Head of caudate nucleus (tissue), 42 donors: ENCODE measurements at places on chromosomes 11 and 22.

- no peak for DNase-seq
These were observed 97.1 kb upstream of the CARD18 start for GRCh38 chr11:105236664-105237063.

DNA sequence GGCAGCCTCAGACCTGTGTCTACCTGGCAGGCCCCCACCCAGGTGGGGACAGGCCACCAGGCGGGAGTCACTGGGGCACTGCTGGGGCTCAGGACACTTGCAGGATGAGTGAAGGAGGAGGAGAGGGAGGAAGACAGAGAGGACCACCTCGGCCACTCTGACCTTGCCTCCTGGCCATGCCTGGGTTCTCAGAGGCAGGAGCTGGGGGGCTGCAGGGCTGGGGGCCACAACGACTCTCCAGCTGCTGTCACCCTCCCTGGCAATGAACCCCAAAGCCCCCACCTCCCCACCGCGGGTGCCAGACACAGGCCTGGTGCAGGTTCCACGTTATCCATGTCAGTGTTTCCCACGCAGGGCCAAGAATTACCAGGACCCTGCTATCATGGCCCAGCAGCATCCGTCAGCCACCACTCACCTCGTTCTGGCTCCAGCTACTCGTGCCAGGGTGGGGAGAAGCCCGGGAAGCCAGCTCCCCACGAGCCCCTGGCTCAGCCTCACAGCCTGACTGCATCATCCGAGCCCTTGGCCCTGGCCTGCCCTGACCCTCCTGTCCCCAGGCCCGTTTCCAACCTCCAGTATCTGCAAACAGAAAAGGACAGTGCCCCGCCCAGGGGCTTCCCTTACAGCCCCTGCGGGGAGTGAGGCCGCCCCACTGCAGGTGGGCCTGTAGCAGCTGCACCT is 62.4 kb downstream of the BRD1 start:
- no peak for DNase-seq

- DNase-seq, result no peak
These were observed 96.5 kb downstream of the LUZP2 start for GRCh38 chr11:24593332-24593731.

DNA sequence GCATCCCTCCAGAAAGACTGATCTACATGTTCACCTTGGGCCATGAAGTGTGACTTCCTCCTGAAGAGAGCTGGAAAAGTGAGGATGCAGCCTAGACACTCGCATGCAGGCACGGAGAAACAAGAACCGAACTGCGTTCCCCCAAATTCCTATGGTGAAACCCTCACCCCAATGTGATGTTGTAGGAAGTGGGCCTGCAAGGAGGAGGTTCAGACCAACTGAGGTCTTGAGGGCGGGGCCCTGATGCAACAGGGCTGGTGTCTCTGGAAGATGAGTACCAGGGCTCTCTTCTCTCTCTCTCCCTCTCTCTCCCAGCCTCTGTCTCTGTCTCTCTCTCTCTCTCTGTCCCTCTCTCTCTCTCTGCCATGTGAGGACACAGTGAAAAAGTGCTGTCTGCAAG is 501.1 kb downstream of the BRD1 start:
- DNase-seq, result no peak

DNA sequence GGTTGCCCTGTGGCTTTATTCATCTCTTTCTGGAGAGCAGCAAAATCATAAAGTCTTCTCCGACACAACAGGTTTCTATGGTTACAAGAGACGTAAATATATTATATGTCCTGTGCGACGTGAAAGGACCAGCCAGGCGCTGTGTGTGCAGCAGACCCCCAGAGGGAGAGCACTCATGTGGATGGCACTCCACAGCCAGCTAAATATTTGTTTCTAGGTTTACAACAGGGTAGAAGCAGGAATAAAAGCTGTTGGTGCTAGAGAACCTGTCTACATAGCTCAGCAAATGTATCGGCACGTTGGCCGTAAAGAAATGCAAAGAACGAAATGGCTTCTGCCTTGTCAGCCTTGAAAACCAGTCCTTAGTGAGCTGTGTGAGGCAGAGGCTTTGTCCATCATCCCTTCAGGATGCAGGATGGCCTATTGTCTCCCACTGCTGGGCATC is 133.8 kb upstream of the PITPNB start:
- no peak for DNase-seq

DNA sequence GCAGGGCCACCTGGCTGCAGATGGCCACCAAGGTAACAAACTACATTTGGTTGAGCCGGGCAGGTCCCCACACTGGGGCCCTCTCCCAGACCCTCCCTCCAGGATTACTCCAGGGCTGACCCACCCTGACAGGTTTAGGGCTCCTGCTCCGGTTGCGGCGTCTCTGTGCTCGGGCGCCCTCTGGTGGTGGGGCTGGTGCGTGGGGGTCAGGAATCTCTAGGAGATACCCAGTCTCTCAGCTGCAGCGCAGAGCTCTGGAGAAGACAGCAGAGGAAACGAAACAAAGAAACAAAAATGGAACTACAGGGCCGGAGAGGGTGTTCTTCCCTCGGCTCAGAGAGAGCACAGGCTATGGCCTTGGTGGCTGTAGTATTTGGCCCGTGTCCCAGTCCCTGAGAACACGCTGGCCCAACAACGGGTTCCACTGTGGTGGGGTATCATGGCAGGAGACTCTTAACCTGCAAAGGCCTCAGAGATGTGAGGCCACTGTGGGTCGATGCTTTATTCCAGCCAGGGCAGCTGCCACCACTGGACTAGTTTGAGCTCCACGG is 2.4 kb downstream of the C11orf96 start:
- peak; percentile 50 for DNase-seq

GRCh38 chr11:41458641-41459040 is 811 bp downstream of the LRRC4C start:
- DNase-seq, result no peak

DNA sequence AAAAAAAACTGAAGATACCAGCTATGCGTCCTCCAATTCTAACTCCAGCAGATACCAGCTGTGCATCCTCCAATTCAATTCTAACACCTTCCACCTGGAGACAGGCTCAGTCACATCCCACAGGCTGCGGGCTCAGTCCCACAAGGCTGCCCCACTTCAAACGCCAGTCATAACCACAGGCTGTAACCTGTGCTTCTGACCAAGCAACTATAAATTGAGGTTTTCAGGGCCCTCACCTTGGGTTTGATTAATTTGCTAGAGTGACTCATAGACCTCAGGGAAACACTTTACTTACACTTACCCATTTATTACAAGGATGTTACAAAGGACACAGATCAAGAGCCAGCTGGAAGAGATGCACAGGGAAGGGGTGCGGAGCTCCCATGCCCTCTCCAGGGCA is 32.4 kb upstream of the MSANTD2 start:
- no peak for DNase-seq

- DNase-seq, result no peak
These were observed 56.7 kb downstream of the APIP start for GRCh38 chr11:34859496-34859895.

DNA sequence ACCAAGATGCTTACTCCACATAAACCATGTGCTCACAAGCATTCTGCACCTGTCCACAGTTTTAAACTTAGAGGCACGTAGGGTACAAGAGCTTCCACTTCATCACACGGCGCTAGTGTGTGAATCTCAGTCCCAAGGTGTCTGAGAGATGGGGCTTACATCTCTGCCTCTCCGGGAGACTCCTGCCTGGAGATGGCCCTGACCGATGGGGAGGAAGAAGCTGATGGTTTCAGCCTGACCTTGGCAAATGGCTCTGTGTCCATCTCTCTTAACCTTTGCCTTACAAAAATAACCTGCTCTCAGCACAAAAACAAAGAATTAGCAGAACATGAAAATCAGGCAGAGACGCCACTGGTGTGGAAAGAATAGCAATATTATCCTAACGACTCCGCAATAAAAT is 559.3 kb upstream of the B3GAT1 start:
- DNase-seq, result no peak

DNA sequence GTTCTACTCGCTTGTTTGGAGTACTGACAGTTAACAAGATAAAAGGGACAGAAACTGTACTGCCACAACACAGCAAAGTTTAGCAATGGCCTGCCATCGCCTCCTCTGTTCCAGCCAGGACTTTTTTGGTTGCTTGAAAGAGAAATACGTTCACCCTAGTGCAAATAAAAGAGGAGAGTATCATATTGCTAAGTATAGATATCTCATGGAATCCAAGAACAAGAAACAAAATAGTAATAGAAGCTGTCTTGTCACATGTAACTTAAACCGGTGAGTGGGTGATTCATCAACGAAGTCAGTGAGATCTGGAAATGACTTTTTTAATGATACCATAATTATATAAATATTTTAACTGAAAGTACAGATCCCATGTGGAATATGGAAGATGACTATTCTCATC is 35.4 kb downstream of the SLC1A2 start:
- no peak for DNase-seq

DNA sequence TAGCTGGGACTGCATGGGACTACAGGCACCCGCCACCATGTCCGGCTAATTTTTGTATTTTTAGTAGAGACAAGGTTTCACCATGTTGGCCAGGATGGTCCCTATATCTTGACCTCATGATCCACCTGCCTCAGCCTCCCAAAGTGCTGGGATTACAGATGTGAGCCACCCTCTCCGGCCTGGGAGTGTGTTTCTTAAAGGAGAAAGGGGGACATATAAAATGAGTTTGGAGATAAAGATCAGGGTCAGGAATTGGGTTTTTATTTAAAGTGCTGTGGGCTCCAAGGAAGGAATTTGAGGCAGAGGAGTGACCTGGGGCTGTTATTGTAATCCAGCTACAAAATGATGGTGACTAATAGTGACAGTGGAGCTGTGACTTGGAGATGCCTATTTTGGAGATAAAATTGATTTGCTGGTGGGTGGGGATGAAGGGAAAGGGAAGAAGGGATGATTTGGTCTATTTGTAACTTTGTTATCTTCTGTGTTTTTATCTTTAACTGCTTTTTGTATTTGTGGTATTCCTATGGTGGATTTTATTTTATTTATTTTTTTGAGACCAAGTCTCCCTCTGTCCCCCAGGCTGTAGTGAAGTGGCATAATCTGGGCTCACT is 5.0 kb downstream of the CRKL start:
- DNase-seq, result no peak

DNA sequence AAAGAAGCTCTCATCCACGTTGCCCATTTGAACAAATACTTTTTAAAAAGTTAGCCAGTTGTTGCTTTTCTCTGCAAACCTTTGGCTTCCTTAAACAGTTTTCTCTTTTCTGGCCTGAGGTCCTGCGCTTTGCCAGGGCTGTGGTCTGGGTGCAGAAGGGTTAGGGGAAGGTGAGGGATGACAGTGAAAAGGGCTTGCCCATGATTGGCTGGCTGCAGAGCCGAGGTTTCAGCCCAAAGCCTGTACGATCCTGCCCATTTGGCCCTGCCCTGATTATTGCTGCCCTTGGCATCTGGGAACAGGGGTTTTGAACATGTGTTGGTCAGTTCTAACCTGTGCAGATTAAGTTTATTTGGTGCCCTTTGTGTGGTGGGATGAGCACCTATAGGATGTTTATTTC is 1.5 kb downstream of the INCENP start:
- DNase-seq, result no peak

- DNase-seq, result no peak
These were observed 12.4 kb downstream of the CRYBA4 start for GRCh38 chr22:26634189-26634588.

- peak; percentile 89 for DNase-seq
These were observed 16.0 kb upstream of the PHLDA2 start for GRCh38 chr11:2945031-2945756.

GRCh38 chr11:10986006-10986405 is 128.2 kb upstream of the ZBED5 start:
- no peak for DNase-seq

- no peak for DNase-seq
These were observed 8.8 kb upstream of the UBASH3B start for GRCh38 chr11:122646549-122647340.

DNA sequence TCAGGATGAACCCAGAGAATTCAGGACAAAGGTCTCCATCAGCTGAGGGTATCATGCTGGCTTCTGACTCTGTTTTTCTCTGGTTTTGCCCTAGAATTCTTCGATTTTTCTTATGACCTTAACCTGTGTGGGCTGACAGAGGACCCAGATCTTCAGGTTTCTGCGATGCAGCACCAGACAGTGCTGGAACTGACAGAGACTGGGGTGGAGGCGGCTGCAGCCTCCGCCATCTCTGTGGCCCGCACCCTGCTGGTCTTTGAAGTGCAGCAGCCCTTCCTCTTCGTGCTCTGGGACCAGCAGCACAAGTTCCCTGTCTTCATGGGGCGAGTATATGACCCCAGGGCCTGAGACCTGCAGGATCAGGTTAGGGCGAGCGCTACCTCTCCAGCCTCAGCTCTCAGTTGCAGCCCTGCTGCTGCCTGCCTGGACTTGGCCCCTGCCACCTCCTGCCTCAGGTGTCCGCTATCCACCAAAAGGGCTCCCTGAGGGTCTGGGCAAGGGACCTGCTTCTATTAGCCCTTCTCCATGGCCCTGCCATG is 16.8 kb downstream of the SERPING1 start:
- DNase-seq, result no peak

DNA sequence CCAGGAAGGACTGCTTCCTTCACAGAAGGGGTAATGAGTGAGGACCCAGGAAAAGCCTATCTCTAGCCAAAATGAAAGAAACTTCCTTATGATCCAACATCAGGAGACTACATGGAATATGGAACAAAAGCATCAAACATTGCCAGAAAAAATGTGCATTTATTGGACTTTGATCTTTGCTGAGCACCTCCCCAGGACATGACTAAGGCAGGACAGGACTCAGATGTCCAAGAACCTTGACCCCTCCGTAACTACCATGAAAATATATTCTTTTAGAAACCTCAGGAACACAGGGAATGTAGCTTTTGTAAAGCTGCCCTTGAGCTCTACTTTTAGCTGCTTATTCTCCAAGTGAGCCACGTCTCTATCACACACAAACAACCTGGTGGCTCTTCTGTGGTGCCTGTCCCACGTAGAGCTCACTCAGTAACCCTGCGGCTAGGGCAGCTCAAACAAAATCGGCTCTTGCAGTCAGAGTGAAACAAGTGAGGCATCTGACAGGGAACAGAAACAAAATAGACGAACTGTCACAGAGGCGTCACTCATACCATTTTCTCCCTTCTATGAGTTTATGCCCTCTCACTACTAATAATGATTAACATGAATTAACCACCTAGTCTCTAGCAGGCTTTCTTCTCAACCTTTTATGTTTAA is 471.5 kb upstream of the API5 start:
- no peak for DNase-seq

DNA sequence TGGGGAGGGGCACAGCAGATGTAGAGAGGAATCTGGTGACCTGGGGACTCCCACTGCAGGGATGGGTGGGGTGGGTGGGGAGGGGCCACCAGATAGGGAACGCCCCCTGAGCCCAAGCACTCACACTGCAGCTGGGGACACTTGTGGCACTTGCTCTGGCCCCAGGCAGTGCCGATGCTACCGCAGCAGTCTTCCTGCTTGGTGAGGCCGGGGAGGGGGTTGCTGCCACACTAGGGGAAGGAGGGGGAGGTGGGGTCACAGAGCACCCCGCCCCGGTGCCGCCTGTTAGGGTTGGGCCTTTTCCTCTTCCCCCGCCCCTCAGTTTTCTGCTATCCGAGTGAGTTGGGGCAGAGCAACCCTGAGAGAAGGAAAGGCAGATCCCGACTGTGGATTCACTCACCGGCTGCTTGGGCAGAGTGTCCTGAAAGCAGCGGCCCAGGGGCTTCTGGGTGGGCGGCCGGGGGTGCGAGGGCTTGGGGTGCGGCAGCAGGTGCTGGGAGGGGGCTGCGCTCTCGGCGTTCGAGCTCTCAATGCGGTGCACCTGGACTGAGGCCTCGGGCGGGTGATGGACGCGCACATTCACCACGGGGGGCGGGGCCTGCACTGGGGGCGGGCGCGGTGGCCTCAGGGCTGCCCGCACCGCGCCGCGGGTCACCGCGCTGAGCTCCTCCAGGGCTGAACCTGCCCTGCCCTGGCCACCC is 4.7 kb downstream of the LTBP3 start:
- no peak for DNase-seq

GRCh38 chr11:99814738-99815137 is 794.0 kb downstream of the CNTN5 start:
- no peak for DNase-seq

- no peak for DNase-seq
These were observed 89.9 kb upstream of the APOA1 start for GRCh38 chr11:116927163-116927974.
